Astrocyte (in vitro differentiated cells and primary cell): ENCODE measurements at places on chromosomes 3 and 15. TPM values are rescaled to one million over a fixed set of nuclear protein-coding genes. Genes with fewer than 3 reads are reported as not detected.

The BSN gene
- total RNA-seq = 0.75 and 0.86 TPM in 2 replicates

The SIDT1 gene
- not detected in 2 replicates for total RNA-seq

The MAP2K1 gene
- 62.4 and 66.5 TPM in 2 replicates for total RNA-seq

The CPOX gene
- total RNA-seq = 22.1 and 23.7 TPM in 2 replicates

The CCR2 gene
- not detected in 2 replicates for total RNA-seq

The ACOX2 gene
- total RNA-seq = 2.2 and 2.7 TPM in 2 replicates

The DNAH1 gene
- 2.2 and 2.3 TPM in 2 replicates for total RNA-seq

The C2CD4A gene
- not detected in 2 replicates for total RNA-seq

The ZBBX gene
- total RNA-seq = 0.58 and 1.3 TPM in 2 replicates

The LRTM1 gene
- total RNA-seq = not detected in 2 replicates

The IGDCC3 gene
- 8.4 and 11.0 TPM in 2 replicates for total RNA-seq

The SCAANT1 gene
- total RNA-seq = not detected in 2 replicates

The NR2E3 gene
- total RNA-seq = not detected in 2 replicates

The HTR3E gene
- total RNA-seq = not detected in 2 replicates

The GPR27 gene
- total RNA-seq = 2.0 and 2.9 TPM in 2 replicates

The CCR3 gene
- total RNA-seq = not detected in 2 replicates

The DIPK2A gene
- 11.7 and 19.1 TPM in 2 replicates for total RNA-seq
